ENCODE measurements at places on chromosomes 12 and 14.

GRCh38 chr14:65804439-65805112 is 392.0 kb downstream of the FUT8 start:
- no peak for DNase-seq

DNA sequence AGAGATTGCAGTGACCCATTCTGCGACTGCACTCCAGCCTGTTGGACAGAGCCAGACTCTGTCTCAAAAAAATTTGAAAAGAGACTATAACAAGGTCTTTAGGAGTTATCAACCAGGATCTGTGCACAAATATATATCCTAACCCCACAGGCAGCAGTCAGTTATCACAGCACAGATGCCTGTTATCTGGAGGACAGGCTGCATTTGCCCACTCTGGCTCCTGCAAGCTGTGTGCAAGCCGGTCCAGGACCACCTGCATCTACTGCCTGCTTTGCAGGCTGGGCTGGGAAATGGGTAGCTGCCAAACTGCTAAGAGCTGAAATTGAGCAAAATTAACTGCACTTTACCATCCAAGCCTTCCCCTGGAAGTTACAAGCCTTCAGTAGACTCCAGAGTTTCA is 21.4 kb upstream of the RCOR1 start:
- DNase-seq, result no peak

- no peak for DNase-seq
These were observed 9.7 kb downstream of the MPHOSPH9 start for GRCh38 chr12:123223241-123223668.

DNA sequence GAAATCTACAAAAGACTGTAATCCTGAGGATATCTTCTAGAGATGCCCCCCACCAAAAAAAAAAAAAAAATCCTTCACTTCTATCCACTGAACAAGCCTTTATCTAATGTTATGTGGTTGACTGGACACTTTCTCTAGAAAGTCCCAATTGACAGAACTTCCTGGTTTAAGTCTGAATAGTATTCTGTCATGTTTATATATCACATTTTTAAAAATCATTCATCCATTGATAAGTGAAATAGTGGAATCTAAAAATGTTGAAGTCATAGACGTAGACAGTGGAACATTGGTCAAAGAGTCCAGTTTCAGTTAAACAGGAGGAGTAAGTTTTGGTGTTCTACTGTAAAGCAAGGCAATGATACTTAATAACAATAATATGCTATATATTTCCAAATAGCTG is 297.0 kb downstream of the SSPN start:
- DNase-seq, result no peak

- no peak for DNase-seq
These were observed 5.3 kb downstream of the GSC start for GRCh38 chr14:94764573-94764972.

DNA sequence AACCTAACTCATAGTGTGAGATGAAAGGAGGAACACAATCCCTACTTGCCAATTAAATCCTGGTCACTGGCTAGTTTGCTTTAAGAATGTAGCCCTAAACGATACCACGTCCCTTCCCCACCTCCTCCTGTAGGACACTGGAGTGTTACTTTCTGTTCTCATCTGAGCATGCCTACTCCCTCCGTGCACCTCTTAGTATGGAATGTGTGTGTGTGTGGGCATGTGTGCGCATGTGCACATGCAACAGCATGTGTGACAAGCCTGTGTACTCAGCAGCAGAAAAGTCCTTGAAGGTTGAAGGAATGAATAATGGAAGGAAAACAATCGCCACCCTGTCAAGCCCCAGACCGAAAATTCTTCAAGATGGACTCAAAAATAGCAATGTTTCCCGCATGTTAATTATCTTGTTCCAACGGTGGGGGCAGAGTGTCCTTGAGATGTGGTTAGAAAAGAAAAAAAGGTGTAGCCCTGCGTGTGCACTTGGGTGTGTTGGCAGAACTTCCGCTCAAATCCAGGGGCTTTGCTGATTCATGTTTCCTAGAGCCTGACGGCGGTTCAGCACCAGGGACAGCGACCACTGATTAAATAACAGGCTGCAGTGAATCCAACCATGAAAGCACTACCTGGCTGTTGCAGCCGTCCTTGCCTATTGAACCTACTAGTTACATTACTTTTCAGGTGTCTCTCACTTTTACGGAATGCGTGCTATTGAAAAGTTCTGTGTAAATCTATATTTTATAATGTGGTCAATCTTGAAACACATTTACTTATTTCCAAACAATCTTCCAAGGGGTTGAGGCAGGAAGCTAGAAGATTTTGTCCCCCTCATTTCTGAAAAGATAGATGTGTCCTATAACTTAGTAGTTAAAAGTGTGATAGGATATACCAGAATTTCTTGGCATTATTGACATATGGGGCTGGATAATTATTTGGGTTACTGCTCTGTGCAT is 79.8 kb downstream of the SRRM4 start:
- DNase-seq, result peak; percentile 67

Measured in lung (tissue), 17 donors.